ENCODE measurements at places on chromosomes 5 and 9.

DNA sequence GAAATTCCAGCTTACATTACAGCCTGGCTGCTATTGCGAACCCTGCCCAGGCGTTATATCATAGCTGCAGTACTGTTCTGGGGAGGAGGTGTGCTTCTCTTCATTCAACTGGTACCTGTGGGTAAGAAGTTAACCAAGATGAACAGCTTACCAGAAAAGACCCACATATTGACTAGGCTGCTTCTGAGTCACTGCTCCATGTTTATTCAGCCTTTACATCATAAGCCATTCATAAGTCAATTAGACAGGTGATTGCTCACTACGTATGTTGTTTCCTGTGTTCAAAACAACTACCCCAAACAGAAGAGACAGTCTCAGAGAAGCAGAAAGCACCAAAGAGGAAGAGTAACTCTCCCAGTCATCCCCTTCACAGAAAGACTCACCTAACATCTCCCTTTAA is 34.7 kb upstream of the SLC22A5 start:
- peak; percentile 40 for DNase-seq

GRCh38 chr9:131167146-131167692 is 41.8 kb downstream of the NUP214 start:
- DNase-seq = no peak

GRCh38 chr5:175555168-175555785 is 76.9 kb downstream of the SFXN1 start:
- no peak for DNase-seq

DNA sequence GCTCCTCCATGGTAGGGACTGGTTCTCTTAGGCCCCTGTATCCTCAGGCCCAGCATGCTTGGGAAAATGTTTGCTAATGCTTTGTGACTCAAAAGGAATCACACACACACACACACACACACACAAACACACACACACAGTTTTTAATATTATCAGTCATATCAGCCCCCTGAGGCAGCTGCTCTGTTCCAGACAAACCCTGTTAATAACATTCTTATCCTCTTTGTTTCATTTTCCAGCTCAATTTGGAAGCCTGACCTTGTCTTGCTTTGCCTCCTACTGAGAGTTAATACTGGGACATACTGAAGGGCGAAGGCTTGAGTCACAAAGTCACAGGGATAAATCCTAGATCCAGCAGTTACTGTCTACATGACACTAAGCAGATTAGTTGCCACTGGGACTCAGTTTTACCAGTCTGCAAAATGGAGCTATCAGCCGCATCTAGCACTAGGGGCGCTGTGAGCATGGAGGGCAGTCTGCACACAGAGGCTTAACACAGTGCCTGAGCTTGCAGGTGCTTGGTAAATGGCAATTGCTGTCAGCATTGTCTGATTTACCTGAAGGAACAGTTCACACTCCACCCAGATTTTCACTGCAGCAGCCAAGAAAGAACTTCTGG is 37.1 kb upstream of the KCNMB1 start:
- no peak for DNase-seq

DNA sequence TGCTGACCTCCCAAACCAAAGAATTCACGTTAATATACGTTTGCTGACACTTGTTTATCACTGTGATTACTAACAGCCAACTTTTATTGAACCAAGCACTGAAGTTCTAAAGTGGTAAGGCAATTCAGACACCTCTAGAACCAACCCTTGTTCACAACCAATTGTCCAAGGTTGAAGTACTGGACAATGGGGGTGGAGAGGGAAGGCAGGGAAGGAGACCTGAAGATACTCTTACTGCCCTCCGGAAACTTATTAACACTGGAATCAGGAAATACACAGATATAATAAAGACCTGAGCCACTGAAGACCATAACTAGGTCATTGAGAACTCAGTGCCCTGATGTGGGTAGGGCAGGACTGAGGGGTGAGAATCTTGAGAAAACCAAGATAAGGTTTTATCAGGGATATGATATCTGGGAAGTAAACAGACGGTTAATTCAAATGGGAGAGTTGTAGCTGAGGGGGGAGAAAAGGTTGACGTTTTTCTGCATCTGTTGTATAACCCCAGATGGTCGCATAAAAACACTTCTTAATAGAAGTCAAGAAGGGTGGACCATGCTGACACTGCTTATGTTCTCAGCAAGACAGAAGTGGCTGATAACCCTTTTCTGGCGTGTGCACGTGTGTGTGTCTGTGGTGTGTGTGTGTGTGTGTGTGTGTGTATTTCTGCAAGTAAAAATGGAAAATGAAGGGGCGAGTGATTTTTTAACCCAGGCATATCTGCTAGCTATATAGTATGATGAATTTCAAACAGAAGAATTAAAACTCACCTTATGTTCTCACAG is 125.9 kb downstream of the LHFPL2 start:
- no peak for DNase-seq
